Hematopoietic multipotent progenitor cell (in vitro differentiated cells): ENCODE measurements at places on chromosomes 5 and 9. TPM values are rescaled to one million over a fixed set of nuclear protein-coding genes. Genes with fewer than 3 reads are reported as not detected.

The RNF183 gene
- under 0.01 TPM for total RNA-seq

The MATR3 gene
- total RNA-seq = 163 TPM

DNA sequence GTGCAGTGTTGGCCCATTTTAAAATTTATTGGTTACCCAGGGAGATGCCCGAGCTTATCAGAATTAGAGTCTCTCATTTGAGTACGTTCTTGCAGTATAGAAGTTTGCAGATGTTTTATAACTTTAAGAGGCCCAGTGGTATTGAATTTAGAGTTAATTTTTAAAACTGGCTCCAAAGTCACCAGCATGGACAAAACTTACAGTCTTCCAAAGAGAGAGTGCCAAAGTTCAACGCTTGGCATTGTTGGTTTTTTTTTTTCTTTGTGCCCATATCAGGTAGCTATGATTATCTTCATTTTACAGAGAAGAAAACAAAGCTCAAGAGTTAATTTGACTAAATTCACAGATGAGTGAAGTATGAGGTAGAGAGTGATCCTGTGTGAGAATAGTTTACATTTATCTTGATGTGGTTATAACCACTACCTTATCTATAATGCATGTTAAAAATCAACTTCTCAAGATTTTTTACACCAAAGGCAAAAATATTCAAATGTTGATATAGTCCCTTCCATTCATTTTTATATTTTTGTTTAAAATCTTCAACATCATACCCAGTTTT lies 273.7 kb upstream of the DMRT1 start:
- no peak for DNase-seq

GRCh38 chr9:88236511-88237478 lies 98.5 kb upstream of the SPATA31C2 start:
- no peak for DNase-seq

DNA sequence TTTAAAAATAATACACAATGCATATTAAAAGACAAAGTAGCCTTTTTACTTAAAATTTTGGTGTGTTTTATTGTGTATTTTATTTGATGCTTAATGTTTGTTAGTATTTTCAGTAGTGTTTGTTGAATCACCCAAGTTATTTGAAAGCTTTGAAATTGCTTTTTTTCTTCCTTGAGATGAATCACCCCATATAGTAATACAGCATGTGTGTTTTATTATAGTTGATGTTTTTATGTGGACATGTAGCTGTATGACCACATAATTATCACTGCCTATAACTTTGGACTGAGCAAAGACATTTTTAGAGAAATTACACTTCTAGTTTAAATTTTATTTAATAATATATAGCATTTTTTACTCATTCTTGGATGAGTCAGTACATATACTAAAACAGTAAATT lies 18.0 kb downstream of the FAM174A start:
- DNase-seq = no peak

DNA sequence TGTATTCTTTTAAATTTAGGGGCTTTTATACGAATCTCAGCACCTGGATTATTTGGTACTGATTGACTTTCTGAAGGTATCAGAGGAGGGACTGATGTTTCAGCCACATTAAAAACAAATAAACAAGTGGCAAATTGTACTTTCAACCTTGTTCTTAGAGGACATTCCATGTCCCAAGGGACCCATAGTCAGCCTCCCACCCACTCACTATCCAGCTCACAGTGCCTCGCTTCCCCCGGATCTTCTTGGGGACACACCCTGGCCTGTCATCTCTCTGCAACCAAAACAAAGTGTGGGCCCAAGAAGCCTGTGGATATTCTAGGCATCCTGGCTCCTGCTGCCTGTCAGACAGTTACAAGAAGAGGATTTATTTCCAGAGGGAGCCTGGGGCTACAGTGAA lies 8.8 kb upstream of the BOD1 start:
- no peak for DNase-seq
